ENCODE measurements at places on chromosomes 7 and 10.

- no peak for DNase-seq
Observed at GRCh38 chr7:140557809-140558518, 78.7 kb upstream of the MKRN1 start.

DNA sequence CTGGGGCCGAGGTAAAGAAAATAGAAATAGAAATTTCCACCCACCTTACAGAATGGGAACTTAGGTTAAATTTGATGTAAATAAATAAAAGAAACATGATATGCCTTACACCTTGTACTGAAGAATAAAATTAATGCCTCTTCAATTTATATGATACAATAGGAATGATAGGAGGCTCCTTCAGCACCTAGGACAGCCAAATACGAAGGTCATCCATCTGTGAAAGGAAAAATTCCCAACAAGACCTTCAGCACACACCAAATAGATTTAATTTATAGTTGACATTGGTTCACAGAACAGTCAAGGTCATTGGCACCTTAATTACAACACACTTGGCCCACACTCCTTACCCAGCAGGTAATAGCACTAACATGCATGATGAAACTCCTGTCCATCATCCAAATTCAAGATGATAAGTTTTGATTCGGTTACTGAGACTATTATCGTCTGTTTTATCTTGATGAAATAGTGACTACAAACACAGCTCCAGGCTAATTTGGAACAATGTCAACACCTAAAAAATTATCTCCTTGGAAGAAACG lies 250.9 kb downstream of the SNX13 start:
- DNase-seq: no peak

- no peak for DNase-seq
Observed at GRCh38 chr10:30853066-30853465, 178.6 kb downstream of the ZNF438 start.

DNA sequence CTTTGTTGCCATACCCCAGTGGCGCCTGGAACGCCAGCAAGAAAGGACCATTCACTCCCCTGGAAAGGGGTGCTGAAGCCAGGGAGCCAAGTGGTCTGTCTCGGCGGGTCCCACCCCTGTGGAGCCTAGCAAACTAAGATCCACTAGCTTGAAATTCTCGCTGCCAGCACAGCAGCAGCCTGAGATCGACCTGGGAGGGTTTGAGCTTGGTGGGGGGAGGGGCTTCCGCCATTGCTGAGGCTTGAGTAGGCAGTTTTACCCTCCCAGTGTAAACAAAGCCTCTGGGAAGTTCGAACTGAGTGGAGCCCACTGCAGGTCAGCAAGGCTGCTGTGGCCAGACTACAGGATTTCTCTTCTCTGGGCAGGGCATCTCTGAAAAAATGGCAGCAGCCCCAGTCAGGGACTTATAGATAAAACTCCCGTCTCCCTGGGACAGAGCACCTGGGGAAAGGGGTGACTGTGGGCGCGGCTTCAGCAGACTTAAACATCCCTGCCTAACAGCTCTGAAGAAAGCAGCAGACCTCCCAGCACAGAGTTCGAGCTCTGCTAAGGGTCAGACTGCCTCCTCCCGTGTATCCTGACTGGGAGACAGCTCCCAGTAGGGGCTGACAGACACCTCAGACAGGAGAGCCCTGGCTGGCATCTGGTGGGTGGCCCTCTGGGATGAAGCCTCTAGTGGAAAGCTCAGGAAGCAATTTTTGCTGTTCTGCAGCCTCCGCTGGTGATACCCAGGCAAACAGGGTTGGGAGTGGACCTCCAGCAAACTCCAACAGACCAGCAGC lies 281.1 kb upstream of the SP4 start:
- no peak for DNase-seq

- no peak for DNase-seq
Observed at GRCh38 chr10:31384589-31384949, 65.6 kb downstream of the ZEB1 start.

GRCh38 chr10:11824825-11825224 lies 1.7 kb downstream of the PROSER2 start:
- DNase-seq: no peak

GRCh38 chr10:106959521-106959920 lies 205.0 kb downstream of the SORCS1 start:
- no peak for DNase-seq

- no peak for DNase-seq
Observed at GRCh38 chr7:151764056-151764920, 112.6 kb downstream of the PRKAG2 start.

DNA sequence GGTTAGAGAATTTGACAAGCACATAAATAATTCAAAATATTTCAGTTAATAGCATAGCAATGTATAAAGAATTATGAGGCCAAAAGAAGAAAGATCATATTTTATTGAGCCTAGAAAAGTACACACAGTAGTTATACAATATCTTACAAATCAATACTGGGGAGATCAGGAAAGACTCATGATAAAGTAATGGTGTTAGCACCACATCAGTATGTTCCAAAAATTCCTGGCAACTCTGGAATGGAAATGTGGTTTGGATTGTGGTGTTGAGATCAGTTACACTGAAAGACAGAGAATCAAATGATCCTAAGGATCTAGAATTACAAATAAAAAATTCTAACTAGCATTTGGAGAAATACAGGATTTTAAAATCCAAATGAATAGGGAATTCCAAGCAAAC lies 420.5 kb upstream of the CNTNAP2 start:
- DNase-seq: no peak

DNA sequence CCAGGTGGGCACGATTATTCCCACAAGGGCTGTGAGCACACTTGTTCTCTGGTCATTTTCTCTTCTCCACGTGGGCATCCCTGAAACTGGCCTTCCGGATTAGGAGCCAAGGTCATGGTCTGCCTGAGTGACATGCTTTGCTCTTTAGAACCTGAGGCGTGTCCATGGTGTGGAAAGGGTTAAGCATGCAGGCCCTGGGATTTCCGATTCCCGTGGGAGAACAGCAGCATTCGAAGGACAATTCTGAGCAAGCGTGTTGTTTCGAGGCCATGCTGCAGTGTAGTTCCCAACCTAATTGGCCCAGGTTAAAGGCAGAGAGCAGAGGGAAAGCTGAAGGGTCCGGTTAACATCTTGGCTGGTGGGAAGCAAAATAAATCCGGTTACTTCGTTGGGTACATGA lies 245.9 kb downstream of the SKAP2 start:
- no peak for DNase-seq

GRCh38 chr7:31785101-31785500 lies 98.1 kb downstream of the PPP1R17 start:
- no peak for DNase-seq

DNA sequence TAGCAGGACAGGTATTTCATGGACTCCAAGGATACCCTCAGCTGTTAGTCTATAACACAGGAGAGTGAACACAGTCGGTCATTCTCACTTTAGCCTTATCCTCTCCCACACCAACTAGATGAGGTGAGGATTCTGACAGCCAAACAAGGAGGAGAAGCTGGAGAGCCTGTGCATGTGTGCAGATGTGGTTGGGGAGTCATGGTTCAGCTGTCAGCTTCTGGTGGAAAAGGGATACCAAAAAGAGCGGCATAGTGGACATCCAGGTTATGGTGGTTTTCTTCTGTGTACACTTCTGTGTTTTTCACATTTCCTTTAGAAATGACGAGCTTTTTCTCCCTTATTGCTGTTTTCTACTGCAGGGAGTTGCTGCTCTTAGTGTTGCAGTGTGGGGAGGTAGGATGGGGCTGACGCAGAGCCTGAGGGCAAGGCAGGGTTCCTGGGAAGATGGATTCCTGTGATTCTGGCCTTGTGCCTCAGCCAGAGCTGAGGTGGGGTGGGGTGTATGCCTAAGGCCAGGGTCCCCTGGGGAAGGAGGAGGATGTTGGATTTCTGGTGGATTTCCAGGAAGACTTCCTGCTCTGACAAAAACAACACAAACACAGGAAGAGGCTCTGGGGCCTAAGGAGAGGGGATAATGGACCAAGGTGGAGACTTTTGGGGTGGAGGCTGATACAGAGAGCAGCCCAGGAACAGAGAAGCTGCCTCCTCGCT lies 26.6 kb downstream of the PLAU start:
- DNase-seq: no peak

GRCh38 chr7:134031835-134032617 lies 95.1 kb upstream of the LRGUK start:
- no peak for DNase-seq

DNA sequence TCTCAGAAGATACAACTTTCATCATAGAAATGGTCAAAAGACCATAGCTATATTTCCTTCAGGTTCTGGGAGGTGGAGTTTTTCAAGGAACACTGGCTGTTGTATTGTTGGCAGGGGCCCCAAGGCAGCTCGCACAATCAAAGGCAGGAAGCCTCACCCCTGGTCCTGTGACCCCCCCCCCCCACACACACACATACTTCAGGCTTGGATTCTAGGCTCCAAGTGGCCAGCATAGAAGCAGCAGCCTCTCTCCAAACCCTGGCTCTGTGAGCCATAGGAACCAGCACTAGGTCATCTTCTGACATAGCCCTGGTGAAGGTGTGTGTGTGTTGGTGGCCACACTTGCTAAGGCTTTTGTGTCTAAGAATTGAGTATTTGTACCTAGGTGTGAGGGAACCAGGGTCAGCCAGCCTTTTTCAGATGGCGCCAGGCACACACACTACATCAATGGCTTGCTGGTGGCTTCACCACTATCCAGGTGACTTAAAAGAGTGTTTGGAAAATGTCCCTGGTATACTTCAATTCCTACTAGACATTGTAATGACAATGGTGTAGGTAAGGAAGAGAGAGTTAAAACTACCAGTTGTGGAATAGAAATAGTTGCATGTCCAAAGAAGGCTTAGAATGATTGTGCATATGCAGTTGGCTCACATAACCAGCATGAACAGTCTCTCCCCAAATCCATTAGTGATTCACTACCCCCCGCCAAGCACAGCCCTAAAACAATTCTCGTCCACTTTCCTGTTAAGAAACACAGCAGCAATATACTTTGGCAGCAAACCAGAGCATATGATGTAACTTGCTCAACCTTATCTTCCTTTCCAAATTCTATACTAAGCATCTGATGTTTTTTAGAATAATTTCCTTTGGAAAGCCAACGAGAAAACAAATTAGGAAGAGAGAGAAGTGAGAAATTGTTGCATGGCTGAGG lies 91.3 kb downstream of the AVL9 start:
- DNase-seq: no peak

- DNase-seq: no peak
Observed at GRCh38 chr7:31307972-31308371, 32.6 kb downstream of the NEUROD6 start.

- no peak for DNase-seq
Observed at GRCh38 chr7:2399848-2400587, 3.4 kb upstream of the CHST12 start.

DNA sequence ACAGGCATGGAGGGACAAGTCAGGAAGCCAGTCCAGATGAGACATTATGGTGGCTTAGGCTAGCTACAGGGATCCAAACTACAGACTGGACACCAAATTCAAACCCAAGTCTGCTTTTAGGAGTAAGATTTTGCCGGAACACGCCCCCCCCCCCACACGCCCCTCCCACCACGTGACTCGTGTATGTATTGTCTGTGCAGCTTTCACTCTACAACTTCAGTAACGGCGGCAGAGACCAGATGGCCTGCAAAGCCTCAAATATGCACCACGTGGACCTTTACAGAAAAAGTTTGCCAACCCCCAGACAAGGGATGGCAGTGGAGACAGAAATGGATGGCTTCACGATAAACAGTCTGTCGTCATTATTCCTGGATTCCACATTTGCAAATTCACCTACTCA lies 14.5 kb downstream of the HIPK2 start:
- DNase-seq: no peak

DNA sequence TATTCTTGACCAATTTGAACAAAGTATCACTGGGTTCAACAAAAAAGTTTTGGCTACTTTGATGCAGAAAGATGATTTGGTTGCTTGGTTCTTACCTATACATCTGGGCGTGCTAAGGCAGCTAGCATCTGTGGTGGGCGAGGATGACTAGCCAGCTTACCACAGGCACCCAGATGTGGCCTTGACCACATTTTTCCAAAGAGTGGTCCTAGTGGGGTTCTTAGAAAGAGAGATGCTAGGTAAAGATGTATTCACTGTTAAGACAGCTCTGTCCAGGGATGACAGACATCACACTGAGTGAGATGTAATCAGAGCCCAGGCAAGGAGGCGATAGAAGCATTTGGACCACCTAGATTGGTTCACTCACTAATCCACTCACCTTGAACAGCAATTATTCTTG lies 785 bp downstream of the DNTT start:
- no peak for DNase-seq

GRCh38 chr10:88136712-88137111 lies 273.3 kb downstream of the PTEN start:
- DNase-seq: no peak

- DNase-seq: no peak
Observed at GRCh38 chr10:85874208-85874607, 492.4 kb downstream of the GRID1 start.

GRCh38 chr7:116732788-116733694 lies 61.0 kb downstream of the MET start:
- DNase-seq: no peak

- DNase-seq: no peak
Observed at GRCh38 chr7:38215115-38215514, 37.1 kb downstream of the STARD3NL start.

- DNase-seq: no peak
Observed at GRCh38 chr10:20132816-20133215, 316.6 kb downstream of the PLXDC2 start.

GRCh38 chr10:34031400-34031799 lies 696.9 kb upstream of the NRP1 start:
- DNase-seq: no peak

- DNase-seq: no peak
Observed at GRCh38 chr7:101121991-101122932, 4.6 kb upstream of the SERPINE1 start.

DNA sequence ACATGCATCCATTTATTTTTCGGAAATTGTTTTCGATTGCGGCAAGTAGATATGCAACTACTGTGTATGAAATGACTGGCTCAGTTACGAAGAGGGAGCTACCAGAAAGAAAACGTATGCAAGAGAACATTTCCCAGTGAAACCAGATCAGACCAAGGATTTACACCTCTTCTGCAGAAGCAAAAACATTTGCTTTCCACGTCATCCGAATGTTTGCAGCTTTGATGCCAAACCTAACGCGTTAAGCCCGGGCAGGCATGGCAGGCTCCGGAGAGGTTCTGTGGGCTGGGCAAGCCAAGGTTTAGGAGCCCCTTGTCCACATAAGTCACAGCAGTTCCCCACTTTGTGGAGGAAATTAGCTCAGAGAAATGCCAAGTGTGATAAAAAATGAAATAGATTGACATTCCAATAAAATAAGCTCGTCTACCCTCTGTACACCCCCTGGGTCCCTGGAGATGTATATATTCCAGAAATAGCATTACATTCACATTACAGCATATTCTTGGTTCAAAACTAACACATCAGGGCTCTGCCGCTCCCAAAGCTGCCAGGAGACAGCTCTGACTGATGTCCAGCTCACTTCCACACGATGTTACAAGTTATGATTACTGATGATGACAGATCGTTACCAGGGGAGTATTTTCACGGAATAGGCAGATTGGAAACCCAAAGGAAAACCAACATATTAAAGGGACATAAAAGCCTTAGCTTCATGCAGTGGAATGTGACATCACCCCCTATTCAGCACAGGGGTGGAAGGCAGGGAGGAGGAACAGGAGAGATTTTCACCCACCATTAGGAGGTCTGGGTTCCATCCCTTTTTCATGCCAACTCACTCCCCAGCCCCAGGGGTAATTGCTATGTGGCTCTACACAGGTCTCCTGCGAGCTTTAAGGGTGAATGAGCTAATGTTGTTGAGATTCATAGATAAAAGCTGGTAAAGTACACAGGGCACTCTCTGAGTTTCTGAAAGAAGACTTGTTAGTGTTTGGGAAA lies 81.5 kb downstream of the LYZL1 start:
- no peak for DNase-seq

Data from nucleus accumbens (tissue), 56 donors.